ENCODE measurements at places on chromosomes 5 and 9.

- peak; percentile 84 for ATAC-seq
Measured at GRCh38 chr9:12640016-12640587, 53.1 kb upstream of the TYRP1 start.

DNA sequence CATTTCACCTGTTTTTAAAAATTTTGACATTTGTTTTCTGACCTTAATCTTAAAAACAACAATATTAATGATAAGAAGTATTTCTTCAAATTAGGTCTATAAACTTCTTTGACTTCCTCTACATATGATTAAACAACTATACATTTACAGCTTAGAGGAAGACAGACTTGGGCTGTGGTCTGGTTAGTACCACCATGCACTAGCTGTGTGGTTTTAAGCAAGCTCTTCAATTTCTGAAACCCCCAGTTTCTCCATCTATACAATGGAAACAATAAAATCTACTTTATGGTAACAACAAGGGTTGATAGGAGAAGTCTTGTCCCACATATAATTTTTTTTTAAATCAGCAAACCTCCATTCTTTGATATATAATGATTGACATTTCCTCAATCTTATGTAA lies 15.7 kb downstream of the ANKDD1B start:
- no peak for ATAC-seq

DNA sequence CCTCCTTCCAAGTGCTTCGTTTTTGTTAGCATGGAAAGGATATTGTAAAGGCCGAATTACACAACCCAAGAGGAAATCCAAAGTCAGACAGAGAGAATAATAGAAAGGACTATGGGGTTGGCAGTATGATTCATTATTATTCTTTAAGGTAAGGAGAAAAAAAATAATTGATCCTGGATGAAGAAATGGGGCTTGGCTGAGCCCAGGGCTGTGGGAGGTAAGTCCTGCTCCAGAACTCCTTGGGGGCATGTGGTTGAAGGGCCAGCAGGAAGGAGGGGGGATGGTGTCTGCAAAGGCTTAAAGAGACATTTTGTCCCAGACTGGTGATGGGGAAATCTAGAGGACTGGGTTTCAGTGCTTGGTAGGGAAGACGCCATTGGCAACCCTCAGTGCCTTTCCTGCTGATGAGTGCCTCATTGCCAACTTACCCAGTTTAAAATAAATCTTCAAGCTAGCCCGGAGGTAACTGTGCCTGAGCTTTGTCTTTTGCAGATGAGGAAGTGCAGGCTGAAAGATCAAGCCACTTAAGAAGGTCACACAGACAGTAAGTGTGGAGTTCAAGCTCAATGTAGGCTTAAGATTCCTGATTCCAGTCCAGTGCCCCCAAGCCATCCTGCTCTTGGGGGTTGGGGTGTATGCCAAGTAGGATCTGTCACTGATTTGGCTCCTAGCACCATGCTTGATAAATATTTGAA lies 30.2 kb downstream of the FOXI1 start:
- no peak for ATAC-seq

GRCh38 chr5:17455942-17456341 lies 42.1 kb upstream of the TAF11L2 start:
- ATAC-seq = no peak

- ATAC-seq = no peak
Measured at GRCh38 chr5:154948313-154948712, 7.4 kb downstream of the MRPL22 start.

GRCh38 chr5:128535251-128535650 lies 2.8 kb downstream of the FBN2 start:
- ATAC-seq = no peak

DNA sequence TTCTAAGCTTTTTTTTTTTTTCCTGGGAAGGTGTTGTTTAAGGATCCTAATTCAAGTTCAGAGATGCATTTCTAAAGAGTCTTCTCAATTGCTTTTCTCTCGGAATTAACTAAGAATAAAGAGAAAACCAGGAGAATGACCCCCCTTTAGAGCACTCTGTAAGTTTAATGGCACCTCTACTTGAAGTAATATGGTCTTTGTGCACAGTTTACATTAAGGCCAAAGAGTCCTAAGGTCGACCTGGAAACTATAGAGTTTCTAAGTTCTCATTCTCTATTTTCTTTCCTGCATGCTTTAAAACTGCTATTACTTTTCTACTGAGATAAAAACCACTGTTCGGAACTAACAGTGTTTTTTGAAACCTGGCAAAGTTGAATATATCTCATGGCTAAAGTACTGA lies 923.1 kb upstream of the CDH10 start:
- no peak for ATAC-seq

DNA sequence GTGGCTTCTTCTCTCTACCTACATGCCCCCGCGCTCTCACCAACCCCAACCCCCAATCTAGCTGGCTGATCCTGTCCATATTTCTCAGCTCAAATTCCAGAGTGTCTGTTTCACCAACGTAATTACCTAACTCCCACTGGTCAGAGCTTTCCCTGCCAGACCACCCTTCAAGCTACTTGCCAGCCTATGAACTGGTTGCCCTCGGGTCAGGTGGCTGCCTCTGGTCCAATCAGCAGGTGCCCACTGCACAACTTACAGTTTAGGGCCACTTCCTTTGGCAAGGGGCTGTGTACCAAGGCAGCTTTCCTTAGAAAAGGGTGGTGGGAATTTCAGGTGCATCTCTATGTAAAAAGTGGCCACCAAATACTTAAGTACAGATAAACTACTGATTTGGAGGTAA lies 92.2 kb upstream of the SLC30A5 start:
- peak; percentile 59 for ATAC-seq

DNA sequence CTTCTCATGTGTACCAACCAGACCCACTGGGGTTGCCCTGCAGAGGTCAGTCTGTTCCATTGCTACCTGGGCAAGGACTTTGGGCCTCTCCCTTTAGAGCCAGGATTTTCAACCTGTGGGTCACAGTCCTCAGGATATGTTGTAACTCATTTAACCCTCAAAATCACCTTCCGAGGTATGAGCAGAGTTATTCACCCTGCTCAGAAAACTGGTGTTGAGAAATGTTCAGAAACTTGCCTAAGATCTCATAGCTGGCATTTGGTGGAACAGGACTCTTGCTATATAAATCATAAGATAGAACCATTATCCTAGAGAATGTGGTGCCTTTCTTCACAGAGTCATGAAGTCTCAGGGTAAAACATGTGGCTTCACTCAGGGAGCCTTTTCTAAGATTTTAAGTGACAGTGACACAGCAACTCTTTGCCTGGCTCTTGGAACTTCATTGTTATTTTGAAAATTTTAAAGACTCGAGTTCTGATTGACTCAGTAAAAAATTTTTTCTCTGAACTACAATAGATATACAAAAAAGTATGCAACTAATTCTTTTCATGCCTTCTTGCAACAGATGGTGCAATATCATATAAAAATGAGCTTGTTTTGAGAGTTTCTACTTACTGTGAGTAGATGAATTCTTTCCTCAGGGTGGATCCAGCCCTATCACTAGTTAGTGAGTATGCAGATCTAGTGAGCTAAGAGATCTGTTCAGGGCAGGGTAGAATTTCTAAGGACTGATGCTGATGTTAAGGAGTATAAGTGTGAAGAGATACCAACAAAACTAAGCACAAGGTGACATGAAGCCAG lies 29.5 kb downstream of the CAST start:
- peak; percentile 77 for ATAC-seq

DNA sequence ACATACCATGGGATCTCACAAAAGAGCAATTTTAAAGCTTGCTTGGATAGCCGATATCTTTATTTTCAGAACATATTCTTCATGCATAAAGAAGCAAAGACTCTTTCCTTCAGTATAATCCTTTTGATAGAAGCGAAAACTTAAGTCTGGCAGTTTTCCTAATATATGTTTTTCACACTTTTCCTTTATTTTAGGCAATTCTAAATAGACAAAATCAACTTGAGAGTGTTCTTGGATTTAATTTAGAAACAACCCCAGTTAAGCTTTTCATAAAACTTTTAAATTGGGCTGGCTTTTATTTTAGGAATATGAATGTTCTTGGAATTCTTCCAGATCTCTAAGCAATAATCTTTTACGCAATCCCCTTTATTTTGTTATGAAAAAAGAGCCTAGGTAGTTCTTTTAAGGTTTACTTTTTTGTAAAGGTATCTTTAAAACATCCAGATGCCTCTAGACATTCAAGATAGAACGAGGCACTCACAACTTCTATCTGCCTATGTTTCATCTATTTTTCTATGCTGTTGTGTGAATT lies 51.5 kb upstream of the HSPB3 start:
- no peak for ATAC-seq

DNA sequence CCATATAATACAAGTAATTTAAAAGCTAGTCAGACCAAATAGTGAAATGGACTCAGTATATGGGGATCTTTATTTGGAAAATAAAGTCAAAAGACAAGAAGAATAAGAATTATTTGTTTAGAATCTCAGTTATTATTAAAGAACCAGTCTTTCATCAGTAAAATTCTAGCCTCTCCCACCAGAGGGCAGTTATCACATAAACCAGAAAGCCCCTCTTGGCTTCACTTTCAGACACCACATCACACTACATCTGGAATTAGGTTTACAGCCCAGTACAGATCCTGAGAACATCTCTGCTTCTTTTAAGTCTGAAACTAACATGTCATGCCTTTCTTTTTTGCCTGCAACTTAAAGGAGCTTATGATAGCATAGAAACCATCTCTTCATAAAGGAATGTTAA lies 12.2 kb upstream of the HSPB3 start:
- ATAC-seq = peak; percentile 72

DNA sequence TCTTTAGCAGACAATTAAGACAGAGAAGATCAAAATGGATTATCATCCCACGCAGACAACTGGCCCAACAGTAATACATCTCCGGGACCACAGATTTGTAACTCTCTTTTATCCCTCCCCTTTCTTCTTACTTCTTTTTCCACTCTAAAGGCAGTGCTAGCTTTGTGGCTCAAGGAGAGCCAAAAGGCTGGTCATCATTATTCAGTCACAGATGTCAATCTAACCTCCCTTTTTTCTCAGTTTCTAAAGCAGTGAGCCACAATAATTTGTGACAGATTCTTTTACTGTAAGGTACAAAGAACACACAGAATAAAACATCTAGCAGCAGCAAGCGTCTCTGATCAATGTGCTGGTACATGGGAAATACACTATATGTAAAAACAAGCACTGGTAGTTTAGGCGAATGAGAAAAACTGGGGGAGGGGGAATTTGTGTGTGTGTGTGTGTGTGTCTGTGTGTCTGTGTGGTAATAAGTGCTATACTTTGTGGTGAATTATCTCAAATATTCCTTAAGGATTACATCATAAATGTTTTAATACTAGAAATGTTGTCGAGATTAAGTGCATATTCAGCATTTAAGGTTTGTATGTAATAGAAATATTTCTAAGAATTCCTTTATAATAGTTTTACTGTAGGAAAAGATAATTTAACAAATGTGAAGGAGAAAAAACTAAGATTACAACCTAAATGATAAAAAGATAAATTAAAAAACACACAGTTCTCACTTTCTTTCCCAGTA lies 140.2 kb downstream of the DENND1A start:
- ATAC-seq = no peak

DNA sequence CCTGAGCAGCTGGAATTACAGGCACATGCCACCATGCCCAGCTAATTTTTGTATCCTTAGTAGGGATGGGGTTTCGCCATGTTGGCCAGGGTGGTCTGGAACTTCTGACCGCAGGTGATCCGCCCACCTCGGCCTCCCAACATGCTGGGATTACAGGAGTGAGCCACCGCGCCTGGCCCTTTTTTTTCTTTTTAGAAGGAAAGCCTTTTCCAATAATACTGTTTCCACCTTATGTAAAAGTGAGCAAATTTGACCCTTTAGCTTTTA lies 23.7 kb upstream of the F2R start:
- no peak for ATAC-seq

DNA sequence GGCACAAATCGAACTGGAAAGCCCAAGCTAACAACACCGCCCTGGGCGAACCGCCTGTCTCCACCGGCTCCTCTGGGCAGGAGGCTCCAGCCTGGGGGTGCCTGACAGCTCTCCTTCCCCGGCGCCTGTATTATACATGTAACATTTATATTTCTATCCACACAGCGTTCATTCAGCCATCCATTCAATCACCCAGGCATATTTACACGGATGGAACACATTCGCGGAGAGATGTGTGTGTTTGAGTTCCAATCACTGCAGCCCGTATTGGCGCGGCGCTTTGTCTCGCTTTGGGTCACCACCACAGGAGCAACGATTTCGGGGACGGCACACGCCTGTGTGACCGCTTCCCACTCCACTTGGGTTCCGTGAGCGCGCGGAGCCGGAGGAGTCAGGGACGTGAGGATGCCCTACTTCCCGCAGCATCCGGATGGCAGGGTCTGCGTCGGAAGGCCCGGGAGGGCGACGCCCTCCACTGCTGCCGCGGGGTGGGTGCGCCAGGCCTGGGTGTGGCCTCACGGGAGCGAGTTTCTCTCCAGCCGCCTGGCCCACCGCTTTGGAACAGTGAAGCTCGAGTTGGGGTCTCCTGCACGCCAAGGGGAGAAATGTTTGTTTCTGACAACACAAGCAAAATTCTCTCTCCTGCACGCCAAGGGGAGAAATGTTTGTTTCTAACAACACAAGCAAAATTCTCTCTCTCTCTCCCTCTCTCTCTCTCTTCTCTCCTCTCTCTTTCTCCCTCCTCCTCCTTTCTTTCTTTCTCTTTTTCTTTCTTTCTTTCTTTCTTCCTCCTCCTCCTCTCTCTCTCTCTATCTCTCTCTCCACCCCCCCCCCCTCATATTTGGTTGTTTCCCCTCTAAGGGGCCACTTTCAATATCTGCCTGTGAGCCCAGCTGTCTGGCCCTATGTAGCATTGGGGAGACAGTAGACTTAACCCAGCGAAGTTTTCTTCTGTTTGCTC lies 1.1 kb upstream of the SV2C start:
- peak; percentile 20 for ATAC-seq

GRCh38 chr5:6593148-6594016 lies 39.5 kb downstream of the NSUN2 start:
- no peak for ATAC-seq

- no peak for ATAC-seq
Measured at GRCh38 chr5:600886-601541, 11.1 kb upstream of the CEP72 start.

DNA sequence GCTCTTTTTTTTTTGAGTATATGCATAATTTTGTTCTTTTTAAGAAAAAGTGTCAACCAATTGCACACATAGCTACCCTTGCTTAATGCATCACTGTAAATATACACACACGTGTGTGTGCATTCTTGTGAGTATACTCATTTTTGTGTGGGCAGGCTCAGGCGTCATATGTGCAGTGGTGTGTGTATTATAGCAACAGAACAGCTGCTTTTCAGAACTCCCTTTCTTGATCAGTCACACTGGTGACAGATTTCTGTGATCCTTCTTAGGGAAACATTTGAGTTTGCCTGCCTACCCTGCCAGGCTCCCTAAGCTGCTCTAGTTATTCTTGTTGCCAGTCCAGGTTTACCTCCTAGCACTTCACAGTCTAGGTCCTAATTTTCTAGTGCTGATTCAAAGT lies 287.0 kb upstream of the SEMA6A start:
- ATAC-seq = no peak

DNA sequence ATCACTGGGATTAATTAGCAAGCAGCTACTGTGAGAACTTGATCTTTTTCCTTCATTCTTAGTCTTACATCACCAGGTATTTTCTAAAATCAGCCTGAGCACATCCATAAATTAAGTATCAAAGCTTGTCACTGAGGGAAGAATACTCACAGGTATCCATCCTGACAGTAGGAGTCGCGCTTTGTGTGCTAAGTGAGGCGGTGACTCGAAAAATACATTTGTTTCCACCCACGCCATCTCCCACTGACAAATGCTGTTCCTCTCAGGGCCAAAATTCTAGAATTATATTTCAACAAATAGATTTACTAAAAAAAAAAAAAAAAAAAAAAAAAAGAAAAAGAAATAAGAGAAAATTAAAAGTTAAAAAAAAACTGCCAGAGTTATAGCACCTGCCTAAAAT lies 34.1 kb upstream of the GABRB2 start:
- ATAC-seq = no peak

Data from SK-N-SH treated with all-trans-retinoic acid at 6 μM for 48 hours (cell line).